ENCODE measurements at places on chromosomes 12 and 14. TPM values are rescaled to one million over a fixed set of nuclear protein-coding genes. Genes with fewer than 3 reads are reported as not detected.

The STAT2 gene
- 131 TPM for total RNA-seq

The PTGER2 gene
- total RNA-seq: not detected

The ENDOU gene
- not detected for total RNA-seq

The APOF gene
- not detected for total RNA-seq

The KRT79 gene
- not detected for total RNA-seq

The OVCH1 gene
- total RNA-seq: not detected

The COCH gene
- 0.92 TPM for total RNA-seq

The ADGRD1 gene
- total RNA-seq: not detected

The HSP90AA1 gene
- total RNA-seq: 531 TPM

The RTL1 gene
- total RNA-seq: not detected

The IRAK3 gene
- total RNA-seq: not detected

The FGD6 gene
- 1.2 TPM for total RNA-seq

The TSPAN11 gene
- total RNA-seq: not detected

The GALNT8 gene
- total RNA-seq: not detected

The EID3 gene
- 3.0 TPM for total RNA-seq

The LRRC43 gene
- not detected for total RNA-seq

The SPIC gene
- total RNA-seq: not detected

The VRTN gene
- not detected for total RNA-seq

The KRT77 gene
- total RNA-seq: not detected

The BICDL1 gene
- 7.7 TPM for total RNA-seq

The GUCY2C gene
- total RNA-seq: 0.11 TPM

The MAP3K9 gene
- 5.4 TPM for total RNA-seq

The NKX2-8 gene
- 0.50 TPM for total RNA-seq

The CSAD gene
- 1.7 TPM for total RNA-seq

The SOCS2 gene
- 21.0 TPM for total RNA-seq

The ACSS3 gene
- not detected for total RNA-seq

The NOC4L gene
- 12.1 TPM for total RNA-seq

The OR6C4 gene
- total RNA-seq: not detected

The SARNP gene
- 69.4 TPM for total RNA-seq

The ISM2 gene
- total RNA-seq: 0.79 TPM

The LRRIQ1 gene
- total RNA-seq: 0.95 TPM

The GARIN6 gene
- not detected for total RNA-seq

The DCAF11 gene
- total RNA-seq: 43.7 TPM

The SMCO2 gene
- total RNA-seq: not detected

The B4GALNT3 gene
- 1.2 TPM for total RNA-seq

The SDR9C7 gene
- total RNA-seq: not detected

The RBP5 gene
- total RNA-seq: not detected

The P2RX2 gene
- total RNA-seq: not detected

The KERA gene
- total RNA-seq: not detected

Measured in SK-MEL-5 (cell line).